ENCODE measurements at places on chromosomes 12 and 14.

DNA sequence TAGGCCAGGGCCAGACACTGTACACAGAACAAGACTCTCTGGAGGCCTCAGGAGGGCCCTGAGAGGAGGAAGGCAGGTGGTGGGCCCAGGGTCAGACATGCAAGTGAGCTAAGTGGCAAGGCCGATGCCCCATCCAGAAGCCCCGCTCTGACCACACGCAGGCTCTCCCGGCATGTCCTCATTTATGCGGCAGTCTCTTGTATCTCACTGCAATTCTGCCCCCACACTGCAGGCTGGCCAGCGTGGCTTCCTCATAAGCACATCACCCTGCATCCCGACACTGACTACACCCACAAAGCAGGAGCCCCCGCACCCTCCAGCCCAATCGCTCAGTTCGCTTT, 17.5 kb downstream of the SSH1 start:
- DNase-seq = no peak

- DNase-seq = no peak
These were observed 14.0 kb upstream of the KLRD1 start for GRCh38 chr12:10293570-10294227.

- no peak for DNase-seq
These were observed 713.9 kb upstream of the USP15 start for GRCh38 chr12:61546296-61546695.

DNA sequence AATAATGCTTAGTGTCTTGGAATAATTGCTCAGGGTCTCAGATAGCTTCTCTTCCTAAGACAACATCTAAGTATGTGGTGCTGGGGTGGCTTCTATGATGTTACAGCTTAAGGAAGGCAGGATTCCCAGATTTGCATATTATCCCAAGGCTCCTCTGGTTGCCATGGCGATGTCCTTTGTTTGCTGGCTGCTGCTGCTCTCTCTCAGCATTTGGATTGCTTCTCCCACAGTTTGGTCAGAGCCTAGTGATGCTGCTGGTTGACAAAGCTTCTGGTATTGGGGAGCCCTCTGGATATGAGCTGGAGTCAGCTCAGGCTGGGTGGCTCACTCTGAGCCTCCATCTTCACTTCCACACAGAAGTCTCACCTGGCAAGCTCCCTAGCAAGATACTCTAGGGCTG, 56.4 kb upstream of the FBXO33 start:
- DNase-seq = peak; percentile 25

DNA sequence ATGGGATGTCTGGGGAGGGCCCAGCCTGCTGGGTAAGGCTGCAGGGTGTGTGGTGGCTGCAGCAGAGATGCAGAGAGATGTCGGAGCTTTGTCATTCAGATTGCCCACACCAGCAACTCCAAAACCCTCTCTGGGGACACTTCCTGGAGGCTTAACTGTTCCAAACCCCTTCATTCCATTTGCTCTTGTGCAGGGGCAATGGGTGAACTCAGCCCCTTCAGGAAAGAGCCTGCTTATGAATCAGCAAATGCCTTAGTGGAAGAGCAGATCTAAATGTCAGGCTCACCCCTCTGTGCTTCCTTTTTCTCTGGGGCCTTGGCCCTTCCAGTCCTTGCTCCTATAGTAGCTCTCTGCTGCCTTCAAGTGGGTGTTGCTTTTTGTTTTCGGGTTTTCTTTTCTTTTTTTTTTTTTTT, 36.7 kb upstream of the GPATCH2L start:
- no peak for DNase-seq

DNA sequence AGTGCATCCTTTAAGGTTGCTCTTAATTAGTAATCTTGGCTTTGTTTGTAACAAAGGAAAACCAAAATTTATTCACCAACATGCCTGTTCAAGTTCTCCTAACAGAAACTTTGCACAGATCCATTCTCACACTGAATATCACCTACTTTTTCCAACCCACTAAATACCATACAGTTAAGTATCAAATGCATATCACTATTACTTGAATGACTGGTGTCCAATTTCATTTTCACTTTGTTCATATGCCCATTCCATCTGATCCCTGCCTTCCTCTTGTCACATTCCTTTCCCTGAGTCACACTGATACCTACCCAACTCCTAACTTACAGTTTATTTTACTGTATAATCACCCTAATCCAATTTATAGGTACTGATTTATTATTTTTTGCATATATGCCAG, 286.4 kb downstream of the NELL2 start:
- DNase-seq = peak; percentile 42

GRCh38 chr12:107344035-107344808, 250.9 kb upstream of the CRY1 start:
- no peak for DNase-seq

DNA sequence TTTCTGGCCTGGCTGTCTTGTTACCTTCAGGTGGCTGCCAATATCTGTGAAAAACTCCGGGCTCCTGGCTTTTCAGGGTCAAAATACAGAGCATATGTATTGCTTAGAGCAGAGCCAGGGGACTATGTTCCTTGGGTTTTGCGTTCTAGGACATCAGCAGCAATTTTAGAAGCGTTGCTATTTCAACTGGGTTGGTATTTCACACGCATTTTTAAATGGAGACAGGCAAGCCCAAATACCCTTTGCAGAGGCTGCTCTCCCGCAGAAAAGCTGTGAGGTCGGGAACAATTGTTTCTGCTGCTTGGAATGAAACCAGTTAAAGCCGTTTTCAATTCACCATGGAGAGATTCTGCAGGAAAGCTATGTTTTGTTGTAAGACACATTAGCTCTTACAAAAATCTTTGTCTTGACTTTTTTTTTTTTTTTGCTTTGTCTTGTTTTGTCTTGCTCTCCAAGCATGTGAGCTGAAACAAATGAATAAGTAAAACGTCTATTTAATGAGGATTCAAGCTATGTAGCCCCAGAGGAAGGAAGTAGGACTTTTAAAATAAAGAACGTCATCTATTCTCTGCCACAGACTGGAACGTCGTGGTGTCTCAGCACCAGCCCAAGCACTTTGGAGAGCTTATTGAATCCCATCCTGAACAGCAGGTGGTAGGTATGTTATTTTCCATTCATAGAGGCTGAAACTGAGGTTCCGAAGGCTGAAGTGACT, 181.0 kb upstream of the TBX3 start:
- DNase-seq = no peak

DNA sequence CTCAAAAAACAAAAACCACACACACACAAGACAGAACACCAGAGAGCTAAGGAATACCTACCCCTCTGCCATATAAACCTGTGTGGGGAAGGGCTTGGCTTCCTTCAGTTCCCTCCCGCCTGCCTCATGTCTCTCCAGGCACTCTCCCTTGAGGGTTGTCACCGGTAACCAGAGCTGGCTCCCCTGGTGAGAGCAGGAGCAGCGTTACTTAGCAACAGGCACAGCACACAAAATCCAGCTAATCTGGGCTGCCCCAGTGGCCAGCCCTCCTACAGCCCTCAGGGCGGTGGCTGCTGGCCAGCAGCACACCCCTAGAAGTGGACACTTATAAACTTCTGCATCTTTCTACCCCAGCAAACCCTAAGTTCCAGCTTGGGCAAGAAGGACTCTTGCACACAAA, 21.6 kb upstream of the NR4A1 start:
- DNase-seq = peak; percentile 58

DNA sequence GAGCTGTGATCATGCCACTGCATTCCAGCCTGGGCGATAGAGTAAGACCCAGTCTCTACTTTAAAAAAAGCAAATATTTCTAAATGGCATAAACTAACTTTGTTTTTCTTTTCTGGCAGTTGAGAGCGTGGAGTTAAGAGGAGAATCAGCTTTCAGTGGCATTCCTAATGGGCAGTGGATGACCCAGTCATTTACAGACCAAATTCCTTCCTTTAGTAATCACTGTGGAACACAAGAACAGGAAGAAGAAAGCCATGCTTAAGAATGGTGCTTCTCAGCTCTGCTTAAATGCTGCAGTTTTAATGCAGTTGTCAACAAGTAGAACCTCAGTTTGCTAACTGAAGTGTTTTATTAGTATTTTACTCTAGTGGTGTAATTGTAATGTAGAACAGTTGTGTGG, 21.2 kb downstream of the TDG start:
- DNase-seq = no peak

GRCh38 chr12:40325349-40325960, 100.7 kb downstream of the LRRK2 start:
- peak; percentile 14 for DNase-seq

DNA sequence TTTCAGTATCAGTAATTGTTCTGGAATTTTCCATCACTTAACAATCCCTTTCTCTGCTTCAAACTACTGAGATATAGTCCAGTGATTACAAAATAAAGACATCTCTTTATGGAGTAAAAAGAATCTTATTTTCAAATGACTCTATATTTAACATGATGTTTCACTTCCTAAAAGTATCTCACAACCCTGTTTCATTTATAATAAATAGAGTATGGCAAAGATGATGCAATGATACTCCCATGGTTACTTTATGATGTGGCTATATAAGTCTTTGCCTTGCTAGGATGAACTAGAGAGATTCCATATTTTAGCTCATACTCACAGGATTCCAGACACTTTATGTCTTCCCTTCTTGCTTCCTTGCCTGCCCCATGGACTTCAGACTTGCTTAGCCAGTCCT, 953.5 kb upstream of the MDGA2 start:
- DNase-seq = no peak

GRCh38 chr12:52213564-52214420, 19.3 kb upstream of the KRT7 start:
- no peak for DNase-seq

- DNase-seq = no peak
These were observed 205.4 kb downstream of the CALM1 start for GRCh38 chr14:90602088-90602687.

GRCh38 chr12:96897421-96897820, 9.6 kb upstream of the NEDD1 start:
- DNase-seq = no peak

DNA sequence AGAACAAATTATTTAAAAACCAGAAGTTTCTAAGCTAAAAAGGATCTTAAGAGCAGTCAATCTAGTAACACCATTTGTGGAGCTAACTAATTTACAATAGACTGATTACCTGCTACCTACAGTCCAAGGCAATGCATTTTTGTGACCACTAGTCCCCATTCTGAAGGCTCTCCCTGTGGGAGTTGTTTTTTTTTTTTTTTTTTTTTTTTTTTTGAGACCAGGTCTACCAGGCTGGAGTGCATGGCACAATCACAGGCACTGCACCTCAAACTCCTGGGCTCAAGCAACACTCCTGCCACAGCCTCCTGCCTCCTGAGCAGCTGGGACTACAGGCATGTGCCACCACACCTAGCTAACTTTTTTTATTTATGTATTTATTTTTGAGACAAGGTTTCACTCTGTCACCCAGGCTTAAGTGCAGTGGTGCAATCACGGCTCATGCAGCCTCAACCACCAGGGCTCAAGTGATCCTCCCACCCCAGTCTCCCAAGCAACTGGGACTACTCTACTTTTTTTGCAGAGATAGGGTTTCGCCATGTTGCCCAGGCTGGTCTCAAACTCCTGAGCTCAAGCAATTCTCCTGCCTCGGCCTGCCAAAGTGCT, 3.9 kb downstream of the GNPTAB start:
- no peak for DNase-seq

DNA sequence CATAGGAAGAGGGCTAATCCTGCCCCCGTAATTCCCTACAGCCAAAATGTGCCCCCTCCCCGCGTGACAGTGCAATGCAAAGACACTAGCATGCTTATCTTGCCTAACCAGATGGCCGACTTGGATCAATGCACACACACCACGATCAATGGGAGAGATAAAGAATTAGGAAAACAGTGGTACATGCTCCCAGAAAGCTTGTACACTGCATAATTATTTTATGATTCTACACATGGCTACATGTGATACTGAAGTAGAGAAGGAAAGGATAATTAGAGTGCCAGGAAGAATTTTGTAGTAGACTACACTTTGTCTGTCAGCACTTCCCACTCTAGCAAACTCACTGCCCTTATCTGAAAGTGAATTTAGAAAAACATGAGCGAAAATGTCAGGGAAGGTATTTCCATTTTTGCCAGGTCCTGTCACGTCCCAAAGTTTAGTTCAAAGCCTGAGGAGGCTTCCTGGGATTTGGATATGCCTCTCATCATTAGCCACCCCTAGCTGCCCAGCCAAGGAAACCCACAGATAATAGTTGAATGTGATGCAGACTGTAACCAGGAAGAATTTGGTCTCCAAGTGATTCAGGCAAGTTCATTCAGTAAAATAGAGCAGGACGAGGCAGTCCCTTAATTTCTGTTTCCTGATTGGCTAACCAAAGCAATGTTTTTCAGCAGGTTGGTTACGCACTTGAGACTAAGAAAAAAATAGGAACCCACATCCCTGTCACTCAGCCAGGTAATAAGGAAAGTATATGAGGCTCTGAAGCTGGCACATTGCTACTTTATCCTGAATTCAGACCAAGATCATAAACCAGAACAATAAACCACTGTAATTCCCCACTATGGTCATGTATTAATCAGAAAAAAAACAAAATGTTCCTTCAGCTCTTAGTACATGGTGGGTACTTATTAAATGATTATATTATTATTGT, 199.6 kb upstream of the OTX2 start:
- peak; percentile 98 for DNase-seq

DNA sequence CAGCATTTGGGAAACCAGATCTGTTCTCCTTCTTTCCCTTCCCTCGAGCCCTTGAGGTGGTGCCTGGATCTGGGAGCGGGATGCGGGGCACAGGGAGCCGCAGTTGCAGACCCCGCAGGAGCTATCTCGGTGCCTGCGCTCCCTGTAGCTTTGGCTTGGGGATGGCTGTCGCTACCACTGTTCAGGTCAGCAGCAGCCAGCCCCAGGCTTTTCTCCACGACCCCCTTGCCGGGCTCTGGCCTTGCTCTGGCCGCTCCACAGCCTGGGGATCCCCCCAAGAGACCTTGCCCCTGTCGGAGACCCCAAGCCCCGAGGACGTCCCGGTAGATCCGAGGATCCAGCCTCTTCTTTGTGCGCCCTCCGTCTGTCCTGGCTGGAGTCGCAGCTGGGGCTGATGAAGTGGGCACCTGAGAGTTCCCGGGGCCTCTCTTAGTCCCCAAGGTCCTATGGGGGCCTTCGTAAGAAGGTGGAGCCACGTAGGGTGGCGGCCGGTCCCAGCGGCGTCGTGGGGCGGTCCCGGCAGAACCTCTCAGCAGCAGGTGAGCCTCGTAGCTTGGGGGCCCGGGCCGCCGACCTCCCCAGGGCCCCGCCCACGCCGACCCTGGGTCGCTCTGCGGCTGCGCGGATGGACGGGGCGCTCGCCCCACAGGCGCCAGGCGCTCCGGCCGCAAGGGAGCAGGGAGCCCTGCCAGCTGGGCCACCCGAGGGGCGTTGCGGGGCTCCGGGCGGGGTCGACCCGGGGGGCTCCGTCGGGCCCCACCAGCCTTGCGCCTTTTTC, 1.3 kb downstream of the DDN start:
- DNase-seq = no peak

DNA sequence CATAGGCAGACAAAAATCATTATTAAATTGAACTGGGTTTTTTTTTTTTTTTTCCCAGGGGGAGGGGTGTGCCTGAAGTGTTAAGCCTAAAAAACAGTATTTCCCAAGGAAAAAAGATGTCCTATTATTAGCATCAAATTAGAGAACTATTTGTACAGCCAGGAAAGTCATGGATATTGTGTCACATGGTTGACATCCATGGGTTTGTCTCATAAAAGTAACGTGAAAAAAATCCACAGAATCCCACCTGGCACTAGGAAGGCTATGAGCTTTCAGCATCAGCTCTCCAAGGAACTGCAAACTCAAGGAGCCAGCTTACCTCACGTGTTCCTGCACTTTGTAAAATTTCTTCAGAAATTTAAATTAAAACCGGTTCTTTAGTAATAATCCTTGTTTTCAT, 69.1 kb upstream of the EGLN3 start:
- no peak for DNase-seq

- no peak for DNase-seq
These were observed 256.4 kb downstream of the NUAK1 start for GRCh38 chr12:105882404-105882803.
